ENCODE measurements at places on chromosomes 11 and 22.

GRCh38 chr11:126011265-126011664 is 51.4 kb downstream of the CDON start:
- DNase-seq: no peak

DNA sequence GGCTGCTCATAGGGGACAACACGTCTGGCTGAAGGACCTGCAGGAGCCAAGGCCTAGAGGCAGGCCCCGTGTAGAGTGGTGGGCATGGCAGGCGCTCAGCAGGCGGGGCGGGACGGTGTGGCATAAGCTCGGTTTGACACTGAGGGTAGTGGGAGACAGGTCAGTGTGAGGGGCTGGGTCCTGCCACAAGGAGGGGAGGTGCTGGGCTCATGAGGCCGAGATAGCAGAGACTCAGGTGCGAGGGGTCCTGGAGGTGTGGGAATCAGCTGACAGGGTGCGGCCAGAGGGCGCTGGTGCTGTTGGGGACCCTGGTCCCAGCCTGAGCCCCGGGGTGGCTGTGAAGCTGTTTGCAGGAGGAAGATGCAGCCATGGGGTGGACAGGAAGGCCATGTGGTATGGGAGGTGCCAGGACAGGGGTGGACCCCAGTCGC is 6.7 kb downstream of the SLC22A12 start:
- DNase-seq: no peak

GRCh38 chr11:30458541-30458940 is 127.6 kb downstream of the MPPED2 start:
- DNase-seq: no peak

DNA sequence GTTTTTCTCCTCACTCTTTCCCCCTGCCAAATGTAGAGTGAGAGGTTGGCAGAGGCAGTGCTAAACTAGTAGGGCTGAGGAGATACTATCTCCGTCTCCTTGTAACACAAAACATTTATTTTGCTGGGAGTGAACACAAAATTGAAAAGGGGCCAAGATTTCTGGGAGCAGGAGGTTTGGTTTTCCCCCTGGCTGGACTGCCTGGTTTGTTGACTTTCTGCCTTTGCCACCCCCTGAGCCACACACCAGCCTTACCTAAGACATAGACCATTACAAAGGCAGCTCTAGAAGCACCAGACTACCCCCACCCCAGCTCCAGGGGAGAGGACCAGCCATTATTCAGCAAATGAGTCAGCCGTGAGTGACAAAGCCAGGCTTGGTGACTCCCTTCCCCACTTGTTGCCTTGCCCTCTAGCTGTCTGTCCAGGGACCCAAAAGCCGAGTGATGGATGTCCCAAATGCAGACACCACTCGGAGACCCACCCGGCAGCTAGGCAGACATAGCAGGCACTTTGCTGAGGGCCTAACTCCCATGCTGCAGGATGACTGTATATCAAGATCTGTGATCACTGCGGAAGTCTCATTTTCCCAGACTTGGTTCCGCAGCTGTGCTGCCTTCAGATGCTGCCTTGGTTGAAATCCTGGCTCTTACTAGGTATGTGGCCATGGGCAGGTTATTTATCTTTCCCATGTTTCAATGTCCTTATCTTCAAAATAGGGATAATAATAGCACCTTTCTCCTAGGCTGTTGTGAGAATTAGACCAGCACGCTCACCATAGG is 17.7 kb upstream of the CDON start:
- no peak for DNase-seq

GRCh38 chr22:27185760-27186302 is 528.4 kb downstream of the MIAT start:
- no peak for DNase-seq

DNA sequence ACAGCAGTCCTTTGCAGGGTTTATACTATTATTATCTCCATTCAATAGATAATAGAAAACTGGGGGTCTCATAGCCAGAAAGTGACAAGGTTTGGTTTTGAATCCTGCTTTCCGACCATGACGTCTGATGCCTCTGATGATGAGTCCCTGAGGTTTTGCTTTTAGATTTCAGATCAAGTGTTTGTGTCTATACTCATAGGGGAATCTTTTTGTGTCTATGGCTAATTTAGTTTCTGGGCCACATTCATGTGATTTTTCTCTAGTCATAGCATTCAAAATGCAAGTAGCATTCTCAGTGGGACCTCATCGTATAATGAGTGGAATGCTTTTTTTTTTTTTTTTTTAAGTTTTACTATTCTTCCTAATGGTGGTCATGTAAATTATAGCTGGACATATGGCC is 72.9 kb downstream of the TNRC6B start:
- DNase-seq: no peak

DNA sequence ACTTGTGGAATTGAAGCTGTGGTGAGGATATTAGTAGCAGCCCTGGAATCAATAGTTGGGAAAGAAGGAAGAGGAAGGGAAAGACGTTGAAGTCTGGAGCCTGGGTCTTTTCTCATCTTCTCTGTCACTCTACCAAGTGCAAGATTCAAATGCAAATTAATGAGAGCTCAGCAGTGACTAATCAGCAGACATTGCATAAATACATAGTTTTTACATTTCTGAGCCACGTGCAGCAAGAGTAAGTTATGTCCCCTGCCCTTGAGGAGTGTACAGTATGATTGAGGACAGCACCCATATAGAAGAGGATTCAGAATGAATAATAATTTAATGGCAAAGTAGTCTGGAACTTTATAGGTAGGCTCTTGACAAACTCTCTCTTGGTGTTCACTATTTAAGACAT is 23.8 kb downstream of the CTR9 start:
- DNase-seq: no peak

- peak; percentile 95 for DNase-seq
Measured at GRCh38 chr22:47328550-47329243, 566.2 kb downstream of the TBC1D22A start.

GRCh38 chr22:34812631-34813030 is 253.3 kb upstream of the ISX start:
- DNase-seq: no peak

DNA sequence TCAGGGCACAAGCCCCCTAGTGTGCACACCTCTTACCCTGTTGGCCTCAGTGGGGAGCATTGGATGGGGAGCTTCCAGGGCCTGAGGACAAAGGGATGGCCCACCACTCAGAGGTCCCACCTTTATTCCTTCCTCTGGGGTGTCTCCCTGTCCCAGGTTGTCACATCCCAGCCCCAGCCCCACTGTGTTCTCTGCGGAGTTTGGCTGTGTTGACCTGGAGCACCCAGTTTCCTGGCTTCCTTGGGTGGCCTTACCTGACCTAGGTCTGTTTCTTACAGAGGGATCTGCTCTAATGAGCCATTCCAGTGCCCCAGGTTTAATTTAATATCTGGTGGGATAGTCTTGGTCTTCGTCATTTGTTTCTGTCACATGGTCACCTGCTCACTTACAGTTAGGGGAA is 38.8 kb upstream of the HORMAD2 start:
- no peak for DNase-seq

DNA sequence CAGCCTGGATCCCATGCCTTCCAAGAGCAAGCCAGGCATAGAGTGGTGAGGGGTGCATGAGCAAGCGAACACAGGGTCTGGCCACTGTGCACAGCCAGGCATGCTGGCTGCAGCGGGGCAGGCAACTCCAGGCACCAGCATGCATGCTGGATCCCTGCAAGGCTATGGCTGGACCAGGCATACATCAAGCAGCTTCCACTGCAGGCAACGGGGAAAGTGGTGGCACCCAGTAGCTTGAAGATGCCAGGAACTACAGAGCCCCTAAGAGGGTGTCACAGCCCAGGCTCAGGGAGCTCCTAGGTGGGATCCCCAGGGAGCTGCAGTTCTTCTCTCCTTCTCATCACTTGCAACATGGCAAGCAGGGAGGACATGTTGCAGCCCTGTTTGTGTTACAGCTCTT is 45.2 kb downstream of the CHST1 start:
- no peak for DNase-seq

DNA sequence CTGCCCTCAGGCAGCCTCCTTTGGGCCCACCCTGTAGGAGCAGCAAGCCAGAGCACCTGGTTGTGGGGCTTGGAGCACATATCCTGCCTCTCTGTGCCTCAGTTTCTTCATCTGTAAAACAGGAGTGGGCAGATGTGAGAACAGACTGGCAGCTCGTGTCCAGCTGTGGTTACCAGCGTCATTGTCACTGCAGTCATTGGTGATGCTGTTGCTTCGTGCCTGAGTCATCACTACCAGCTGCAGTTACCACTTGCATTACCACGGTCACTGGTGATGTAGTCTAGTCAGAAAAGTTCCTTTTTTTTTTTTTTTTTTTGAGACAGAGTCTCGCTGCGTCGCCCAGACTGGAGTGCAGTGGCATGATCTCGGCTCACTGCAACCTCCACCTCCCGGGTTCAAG is 20.4 kb downstream of the RSPH14 start:
- DNase-seq: peak; percentile 19

GRCh38 chr11:69192301-69192721 is 36.6 kb downstream of the SMIM38 start:
- DNase-seq: no peak

GRCh38 chr11:97557399-97557798 is 1167.6 kb downstream of the JRKL start:
- peak; percentile 12 for DNase-seq

DNA sequence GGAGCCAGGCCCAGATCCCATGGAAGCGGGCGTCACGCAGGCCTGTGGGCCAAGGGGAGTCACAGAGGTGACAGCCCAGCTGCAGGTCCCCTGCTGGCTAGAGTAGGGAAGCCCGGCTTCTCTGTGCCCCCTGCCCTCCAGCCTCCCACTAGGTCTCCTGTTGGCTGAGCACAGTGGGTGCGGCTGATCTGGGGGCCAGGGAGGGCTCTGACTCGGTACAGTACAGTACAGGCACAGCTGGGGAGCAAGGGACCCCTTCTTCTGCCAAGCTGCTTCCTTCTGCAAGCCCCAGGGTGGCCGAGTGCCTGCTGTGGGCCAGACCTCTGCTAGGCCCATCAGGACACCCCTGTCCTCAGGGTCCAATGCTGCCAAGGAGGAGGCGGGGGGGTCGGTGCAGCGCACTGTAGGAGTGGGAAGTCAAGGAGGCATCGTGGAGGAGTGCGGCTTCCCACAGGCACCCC is 10.1 kb downstream of the SUSD2 start:
- DNase-seq: no peak

- DNase-seq: no peak
Measured at GRCh38 chr11:1517117-1518005, 30.8 kb upstream of the MOB2 start.

DNA sequence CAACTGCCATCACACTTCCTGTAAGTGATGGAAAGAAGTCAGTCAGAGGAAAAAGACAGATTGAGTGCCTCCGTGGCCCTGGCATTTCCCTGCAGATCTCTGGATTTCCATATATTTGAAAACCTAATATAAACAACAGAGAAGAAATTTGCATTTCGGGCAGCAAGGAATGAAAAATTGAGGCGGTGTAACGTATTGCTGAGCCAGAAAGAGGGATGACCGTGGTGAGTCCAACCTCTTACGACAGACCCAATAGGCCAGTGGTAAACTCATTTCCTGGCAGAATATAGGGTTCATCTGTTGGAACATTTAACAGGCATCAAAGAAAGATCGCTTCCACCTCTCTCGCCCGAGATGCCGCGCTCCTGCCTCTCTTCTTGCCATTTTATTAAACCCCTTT is 336.5 kb downstream of the MIAT start:
- DNase-seq: no peak

DNA sequence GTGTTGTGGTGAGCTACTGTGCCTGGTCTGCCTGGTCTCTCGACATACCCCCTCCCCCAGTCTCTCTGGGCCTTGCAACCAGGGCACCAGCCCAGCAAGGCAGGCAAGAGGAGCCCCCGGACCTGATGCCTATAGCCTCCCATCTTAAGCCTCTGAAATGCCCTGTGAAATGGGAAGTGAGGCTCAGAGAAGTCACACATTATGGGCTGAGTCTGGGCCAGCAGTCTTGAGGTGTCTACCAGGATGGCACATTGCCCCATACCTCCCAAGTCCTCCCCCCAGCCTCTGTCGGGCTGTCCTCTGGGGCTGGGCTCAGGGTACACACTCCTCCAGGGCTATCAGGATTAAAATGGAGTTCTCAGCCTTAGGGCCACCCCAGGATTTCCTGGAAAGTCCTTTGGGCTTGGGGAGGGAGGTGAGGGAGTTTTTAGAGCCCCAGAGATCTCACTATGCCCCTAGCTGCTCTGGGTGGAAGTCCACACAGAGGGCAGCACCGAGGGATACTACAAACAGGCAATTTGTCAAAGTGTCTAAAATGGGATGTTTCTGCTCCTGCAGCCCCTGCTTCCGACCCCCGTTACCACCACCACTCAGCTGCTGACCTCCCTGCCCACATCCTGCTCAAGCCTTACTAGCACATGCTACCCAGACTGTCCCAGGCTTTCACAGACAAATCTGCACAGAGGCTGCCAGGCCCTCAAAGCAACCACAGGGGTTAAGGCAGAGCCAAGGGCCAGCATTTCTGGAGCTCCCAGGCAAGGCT is 3.1 kb upstream of the SH3BP1 start:
- DNase-seq: peak; percentile 90

DNA sequence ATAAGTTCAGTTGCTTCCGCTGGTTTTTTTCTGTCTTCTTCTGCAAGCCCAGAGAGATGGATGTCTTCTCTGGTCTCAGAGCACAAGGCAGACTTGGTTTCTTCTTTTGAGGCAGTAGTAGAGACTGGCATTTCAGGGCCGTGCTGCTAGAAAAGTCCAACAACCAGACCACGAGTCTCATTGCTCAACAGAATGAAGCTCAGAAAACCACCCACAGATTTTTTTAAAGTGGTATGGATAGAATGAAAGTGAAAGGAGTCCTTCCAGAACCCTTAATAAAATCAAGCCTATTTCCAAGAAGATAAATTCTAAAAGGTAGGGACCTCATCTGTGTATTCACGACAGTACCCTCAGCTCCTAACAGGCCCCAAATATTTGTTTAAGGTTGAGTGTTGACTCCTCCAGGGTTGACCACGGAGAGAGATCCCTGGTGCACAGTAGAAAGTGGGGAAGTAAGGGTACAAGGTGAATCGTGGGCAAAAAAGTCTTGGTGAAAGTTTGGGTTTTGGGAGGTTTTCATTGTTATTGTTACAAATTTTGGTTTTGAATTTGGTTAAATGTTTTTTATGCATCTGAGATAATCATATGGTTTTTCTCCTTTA is 43.6 kb upstream of the DDX6 start:
- DNase-seq: peak; percentile 67

GRCh38 chr11:2210366-2211112 is 38.9 kb upstream of the TH start:
- no peak for DNase-seq

GRCh38 chr11:124612045-124612444 is 817 bp downstream of the PANX3 start:
- DNase-seq: no peak

GRCh38 chr11:67174311-67174710 is 55.2 kb downstream of the KDM2A start:
- DNase-seq: no peak

DNA sequence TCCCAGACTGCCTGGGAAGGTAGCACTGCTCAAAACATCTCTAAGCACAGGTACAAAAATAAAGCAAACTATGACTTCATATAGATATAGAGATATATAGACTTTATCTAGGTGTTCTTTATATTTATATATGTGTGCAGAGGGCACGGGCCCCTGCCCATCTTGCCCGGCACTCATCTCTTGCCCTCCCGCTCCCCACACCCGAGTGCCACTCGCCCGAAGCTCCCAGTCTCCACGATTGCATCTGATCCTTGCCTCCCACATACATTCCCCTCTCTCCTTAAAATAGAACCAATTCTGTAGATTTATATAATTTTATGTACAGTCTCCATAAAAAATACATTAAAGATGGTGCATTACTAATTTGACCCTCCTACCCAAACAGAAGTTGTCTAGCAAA is 55.5 kb downstream of the IGSF9B start:
- no peak for DNase-seq

All from NB4 (cell line).